ENCODE measurements at places on chromosomes 11 and 22.

DNA sequence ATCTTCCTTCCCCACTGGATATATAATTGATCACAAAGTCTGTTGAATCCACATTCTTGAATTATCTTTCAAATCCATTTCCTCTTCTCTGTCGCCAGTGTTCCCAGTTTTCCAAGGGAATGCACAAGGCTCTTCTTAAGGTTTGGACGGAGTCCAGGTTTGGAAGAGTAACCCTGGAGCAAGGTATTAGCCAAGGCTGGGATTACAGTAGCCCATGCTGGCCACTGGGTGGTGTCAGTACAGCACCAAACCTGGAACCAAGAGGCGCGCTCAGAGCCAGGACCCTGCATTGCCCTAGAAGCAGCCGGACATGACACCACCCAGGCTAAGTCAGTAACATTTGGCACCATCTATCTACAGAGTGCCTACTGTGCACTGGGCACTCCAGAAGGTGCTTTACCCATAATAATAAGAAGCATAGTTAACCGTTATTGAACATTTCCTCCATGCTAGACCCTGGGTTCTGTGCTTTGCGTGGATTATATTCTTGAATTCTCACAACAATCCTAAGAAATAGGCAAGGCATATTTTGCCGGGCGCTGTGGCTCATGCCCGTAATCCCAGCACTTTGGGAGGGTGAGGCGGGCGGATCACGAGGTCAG, 48.0 kb upstream of the CLPB start:
- peak; percentile 75 for DNase-seq

DNA sequence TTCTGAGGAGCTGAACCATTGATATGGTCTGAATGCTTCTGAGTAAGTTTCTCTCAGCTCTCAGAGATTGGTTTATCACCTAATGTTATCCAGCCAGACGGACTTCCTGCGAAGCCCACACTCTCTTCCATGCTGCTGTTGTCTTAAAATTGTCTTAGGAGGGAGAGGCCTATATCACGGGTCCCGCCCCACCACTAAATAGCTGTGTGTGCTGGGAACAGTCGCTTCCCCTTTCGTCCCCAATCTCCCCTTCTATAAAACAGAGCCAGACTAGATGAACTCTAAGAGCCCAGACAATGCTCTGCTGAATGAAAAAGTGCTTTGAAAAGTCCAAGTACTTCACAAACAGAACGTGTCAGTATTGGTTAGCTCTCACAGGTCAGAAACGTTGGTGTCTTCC, 81.4 kb upstream of the AKIP1 start:
- DNase-seq: peak; percentile 21

DNA sequence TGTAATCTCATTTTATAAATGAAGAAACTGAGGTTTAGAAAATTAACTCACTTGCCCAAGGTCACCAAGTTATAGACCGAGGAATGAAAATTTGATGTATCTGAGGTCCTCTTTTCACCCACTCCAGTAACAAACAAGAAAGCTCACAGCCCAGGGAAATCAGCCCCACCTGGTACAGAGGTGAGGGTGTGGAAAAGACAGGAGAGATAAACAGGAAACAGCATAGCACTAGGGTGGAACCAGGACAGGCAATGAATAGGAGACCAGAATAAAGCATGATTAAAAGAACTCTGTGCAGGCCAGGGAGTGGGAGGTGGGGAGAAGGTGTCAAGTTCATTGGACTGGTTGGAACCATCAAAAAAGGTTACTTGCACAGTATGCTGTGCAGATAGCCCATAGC, 46.2 kb upstream of the SMCO4 start:
- DNase-seq: no peak

- no peak for DNase-seq
Observed at GRCh38 chr11:126963603-126964363, 36.8 kb downstream of the KIRREL3 start.

DNA sequence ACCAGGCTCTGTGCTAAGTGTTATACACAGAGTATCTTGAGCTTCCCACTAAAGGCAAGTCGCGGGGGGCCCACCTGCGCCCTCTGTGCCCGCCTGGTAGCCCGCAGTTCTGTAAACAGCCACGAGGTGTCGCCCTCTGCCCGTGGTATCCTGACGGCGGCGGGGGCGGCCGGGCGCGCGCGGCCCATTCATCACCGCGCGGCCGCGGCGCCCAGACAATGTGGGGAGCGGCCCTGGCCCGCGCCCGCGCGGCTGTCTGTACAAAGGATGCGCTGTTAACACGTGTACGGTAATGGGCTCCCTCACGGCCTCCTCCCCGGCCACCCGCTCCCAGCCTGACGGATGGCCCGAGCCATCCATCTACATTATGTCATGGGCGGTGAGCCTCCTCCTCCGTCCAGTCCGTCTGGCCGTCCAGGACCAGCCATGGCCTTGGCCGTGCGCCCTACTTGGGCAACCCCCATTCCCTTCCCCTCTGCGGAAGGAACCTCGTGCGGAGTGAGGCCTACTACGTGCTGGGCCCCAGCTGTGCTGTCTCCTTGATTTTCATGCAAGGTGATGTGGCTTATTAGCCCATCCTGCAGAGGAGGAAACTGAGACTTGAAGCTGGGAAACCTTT, 99.4 kb downstream of the MIAT start:
- peak; percentile 82 for DNase-seq

DNA sequence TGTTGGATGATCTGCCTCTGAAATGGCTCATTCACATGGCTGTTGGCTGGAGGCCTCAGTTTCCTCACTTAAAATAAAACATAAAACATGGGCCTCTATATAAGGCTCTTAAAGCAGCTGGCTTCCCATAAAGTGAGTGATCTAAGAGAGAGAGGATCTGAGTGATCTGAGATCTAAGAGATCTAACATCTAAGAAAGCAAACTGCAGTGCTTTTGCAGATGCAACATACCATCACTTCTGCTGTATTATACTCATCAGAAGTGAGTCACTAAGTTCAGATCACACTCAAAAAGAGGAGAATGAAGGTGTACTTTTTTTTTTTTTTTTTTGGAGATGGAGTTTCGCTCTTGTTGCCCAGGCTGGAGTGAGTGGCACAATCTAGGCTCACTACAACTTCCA, 18.1 kb upstream of the HSPA8 start:
- no peak for DNase-seq

DNA sequence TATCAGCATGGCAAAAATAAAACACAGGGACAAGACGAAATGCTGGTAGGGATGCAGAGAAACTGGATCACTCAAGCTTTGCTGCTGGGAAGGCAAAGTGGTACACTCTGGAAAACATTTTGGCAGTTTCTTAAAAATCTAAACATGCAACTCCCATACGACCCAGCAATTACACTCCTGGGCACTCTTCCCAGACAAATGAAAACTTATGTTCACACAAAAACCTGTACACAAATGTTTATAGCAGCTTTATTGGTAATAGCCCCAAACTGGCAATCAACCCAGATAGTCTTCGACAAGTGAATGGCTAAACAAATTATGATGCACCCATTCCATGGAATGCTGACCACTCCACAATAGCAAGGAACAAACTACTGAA, 35.8 kb upstream of the PRR5 start:
- DNase-seq: no peak

DNA sequence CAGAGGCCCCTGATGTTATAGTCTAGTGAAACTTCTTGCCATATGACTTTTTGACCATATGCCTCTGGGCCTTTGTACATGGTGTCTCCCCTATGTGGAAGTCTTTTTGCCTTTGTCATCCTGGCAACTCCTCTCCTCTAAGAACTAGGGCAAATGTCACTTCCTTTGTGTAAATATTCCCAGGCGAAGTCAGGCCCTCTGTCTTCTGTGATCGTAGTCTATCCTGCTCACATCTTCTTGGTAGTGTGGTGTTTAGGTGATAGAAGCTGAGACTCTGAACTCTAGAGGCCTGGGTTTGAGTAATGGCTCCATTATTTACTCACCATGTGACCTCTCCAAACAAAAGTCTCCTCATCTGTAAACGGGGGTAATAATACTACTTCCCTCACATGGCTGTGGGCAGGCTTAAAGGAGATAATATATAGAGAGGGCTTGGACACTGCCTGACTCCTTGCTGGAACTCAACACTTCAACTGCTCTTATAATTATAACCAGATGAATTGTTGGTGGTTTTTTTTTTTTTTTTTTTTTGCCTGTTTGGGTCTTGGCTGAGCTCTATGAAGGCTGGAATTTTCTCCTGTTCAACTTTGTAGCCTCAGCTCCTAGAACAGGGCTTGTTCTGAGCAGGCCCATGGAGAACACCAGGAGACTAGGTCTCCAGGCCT, 43.8 kb downstream of the INSC start:
- no peak for DNase-seq

DNA sequence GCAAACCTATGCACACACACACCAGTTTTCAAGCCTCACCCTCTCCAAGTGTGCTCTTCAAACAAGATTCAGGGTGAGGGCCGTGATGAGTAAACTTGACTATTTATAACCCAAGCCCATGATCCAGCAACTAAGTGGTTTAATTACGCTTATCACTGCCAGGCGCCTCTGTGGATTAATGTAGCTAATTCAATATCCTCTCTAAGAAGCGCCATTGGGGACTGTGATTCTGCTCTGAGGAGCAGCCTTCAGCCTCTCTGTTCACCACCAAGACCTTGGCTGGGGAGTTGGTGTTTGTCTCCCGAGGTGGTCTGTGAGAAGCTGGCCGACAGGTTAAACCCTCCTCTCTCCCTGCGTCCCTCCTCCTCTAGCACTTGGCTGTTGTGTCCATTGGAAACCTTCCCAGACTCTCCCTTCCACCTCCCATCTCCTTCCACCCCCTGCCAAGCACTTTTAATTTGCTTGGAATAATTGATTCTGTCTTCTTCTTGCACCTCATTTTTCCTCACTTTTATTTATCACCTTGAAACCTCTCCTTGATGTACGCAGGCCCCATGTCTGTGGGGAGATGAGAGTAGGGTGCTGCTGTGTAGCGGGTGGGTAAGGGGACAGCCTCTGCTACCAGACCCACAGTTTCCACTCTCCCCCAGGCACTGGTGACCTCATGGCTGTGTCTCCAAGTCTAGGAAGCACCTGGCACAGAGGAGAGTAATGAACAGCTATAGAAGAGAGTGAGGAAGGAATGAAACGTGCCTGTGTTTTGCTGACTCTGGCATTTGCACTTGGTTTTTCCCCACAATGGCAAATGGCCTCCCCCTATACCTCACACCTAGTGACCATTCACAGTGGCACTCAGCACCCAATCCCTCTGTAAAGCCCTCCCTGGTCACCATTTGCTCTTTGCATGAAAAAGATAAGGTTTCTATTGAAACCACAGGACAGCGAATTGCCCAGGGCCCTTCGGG, 236.6 kb downstream of the GRIK4 start:
- no peak for DNase-seq

DNA sequence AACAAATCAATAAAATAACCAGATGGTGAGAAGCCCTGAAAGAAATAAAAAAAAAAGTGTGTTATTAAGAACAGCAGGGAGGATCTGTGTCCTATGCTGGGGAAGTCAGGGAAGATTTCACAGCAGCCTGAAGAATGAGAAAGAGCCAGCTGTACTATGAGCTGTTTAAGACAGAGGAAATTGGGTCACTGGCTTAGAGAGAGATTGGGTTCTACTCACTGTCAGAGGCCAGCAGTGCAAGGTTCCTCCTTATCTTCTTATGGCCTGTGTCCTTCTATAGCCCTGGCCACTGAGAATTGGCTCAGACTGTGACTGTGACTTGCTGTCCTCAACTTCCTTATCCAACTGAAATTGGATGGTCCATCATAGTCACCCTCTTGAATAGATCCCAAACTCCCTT, 54.8 kb upstream of the FDX1 start:
- DNase-seq: no peak
